Activated naive CD8-positive, alpha-beta T cell treated with anti-CD3 and anti-CD28 coated beads, Interleukin-2, amount 10 ng/mL, durations not matched to agents 7 days and 5 days (primary cell): ENCODE measurements at places on chromosomes 2 and 18.

DNA sequence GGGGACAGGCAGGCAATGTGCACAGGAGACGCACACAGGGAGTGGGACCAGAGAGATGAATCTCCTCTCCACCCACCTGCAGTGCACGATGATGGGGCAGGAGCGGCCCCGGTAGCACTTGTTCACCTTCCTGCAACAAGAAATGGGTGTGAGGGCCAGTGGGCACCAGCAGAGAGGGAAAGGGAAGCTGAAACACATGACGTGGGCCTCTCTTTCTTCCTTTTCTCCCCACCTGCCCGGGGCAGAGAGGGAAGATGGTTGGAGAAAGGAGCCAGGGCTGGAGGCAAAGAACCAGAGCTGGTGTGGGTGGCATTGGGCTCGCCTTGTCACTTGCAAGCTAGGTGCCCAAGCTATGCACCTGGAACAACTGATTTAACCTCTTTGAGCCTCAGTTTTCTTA lies 12.2 kb downstream of the DNAJB2 start:
- DNase-seq = no peak

- DNase-seq = no peak
Observed at GRCh38 chr18:47560723-47561715, 309.6 kb upstream of the SKOR2 start.

GRCh38 chr2:151113318-151113717 lies 148.3 kb downstream of the RBM43 start:
- DNase-seq = no peak

DNA sequence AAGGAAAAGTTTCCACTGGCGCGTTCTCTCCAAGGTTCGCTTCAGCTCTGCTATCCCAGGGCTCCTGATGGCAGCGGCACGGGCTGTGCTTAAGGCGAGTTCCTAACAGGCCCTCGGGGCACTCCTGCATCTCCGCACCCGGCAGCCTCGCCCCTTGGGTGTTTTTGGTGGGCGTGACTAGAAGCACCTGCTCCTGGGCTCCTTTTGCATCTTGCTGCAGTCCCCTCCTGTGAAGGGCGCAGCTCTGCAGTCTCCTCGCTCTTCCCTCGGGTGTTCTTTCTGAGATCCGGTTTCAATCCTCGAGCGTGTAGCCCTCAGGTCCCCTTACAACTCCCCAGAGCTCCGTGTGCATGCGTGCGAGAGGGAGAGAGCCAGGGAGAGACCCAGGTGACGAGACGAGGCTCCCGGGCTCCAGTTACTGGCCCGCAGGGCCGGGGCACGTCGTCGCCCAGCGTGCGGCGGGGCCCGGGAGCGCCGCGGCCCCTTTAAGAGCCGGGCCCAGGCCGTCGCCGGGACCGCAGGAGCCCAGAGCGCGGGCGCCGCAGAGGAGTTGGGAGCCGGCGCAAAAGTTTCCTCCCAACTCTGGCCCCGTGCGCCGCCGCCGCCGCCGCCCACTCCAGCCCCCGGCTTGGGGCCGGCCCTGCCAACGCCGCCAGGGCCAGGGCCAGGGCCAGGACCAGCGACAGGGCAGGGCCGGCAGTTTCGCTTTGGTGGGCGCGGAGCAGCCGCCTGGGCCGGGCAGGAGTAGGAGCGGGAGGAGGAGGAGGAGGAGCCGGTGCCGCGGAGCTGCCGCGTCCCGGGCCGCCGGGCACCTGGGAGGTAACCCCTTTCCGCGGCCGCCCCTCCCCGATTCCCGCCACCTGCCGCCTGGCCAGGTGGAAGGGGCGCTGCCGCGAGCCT lies at the start of gene PARD3B:
Gene PARD3B (plus strand): TSS at position 515 of the 900 bp plus-strand sequence. CDS start 525 bp downstream, outside the sequence.
- peak; percentile 70 for DNase-seq

GRCh38 chr18:34483198-34483597 lies 226.9 kb upstream of the DTNA start:
- DNase-seq = no peak

- no peak for DNase-seq
Observed at GRCh38 chr2:202149936-202150335, 76.9 kb downstream of the KIAA2012 start.

DNA sequence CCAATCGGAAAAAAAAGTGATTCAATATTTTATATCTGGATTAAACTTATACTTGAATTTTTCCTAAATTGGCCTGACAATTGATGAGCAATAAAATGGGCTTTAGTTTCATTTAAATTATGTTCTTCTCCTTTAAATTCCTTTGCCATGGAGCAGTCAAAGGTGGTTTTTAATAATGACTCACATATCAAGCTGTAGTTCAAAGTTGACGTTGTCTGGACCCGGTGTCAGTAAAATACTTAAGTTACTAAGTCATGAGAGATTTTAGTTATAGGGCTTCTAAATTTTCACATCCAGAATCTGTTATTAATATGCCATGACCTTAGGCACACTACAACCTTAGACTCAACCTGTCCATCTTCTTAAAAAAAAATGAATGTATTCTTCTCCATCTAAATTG lies 62.5 kb downstream of the CDH2 start:
- DNase-seq = no peak
